NAMALWA (cell line): ENCODE measurements at places on chromosomes 7 and 10.

- no peak for DNase-seq
These were observed 4.8 kb upstream of the ANK3 start for GRCh38 chr10:60394446-60394845.

DNA sequence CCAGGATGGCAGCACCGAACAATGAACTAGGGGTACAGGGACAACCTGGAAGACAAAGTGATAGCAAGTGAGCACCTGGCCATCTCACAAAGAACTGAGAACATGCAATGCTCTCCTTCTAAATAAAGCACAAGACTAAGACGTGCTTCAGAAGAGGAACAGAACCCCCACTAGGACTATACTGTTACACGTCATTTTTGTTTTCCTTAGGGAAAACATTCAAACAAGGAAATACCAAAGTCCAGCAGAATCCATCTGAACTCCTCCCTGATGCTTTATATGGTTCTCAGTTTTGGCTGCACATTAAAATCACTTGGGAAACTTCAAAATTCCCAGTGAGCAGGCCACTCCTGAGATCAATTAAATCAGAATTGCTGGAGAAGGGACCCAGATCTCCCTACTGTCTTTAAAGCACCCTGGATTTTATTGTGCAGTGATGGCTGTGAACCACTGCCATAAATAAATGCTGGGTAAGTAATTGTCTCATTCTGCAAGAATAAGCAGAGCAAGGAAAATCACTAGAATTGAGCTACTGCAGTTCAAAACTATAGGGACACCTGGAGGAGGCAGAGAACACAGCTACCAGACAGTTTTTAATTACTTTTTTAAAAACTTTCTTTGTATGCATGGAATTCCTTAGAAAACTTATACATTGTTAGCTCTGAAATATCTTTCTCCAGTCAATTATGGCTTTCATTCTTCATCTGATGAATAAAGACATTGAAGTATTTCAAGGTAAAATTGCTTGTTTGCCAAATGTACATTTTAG is 866.5 kb upstream of the GHITM start:
- DNase-seq, result peak; percentile 46

GRCh38 chr10:4767033-4767814 is 58.8 kb upstream of the AKR1E2 start:
- DNase-seq, result peak; percentile 35

GRCh38 chr10:24350070-24350921 is 141.4 kb downstream of the KIAA1217 start:
- no peak for DNase-seq

- DNase-seq, result no peak
These were observed 4.8 kb upstream of the ADAP1 start for GRCh38 chr7:959271-959670.

DNA sequence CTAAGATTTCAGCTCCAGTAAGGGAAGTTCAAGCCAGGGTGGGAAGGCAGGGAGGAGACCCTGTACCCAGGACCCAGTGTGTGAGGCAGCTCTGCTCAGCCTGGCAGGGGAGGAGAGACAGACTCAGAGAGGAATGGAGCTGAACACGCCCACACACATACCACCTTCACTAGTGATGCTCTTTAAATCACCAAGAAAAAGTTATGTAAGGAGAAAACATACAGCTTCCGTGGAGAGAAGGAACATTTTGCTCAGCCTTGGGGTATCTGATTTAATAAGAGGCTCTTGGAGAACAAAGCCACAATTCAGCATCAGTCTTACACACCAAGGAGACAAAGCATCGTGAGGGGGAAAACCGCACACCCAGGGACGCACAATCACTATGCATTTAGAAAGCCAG is 62.9 kb downstream of the PRKAG2 start:
- no peak for DNase-seq

DNA sequence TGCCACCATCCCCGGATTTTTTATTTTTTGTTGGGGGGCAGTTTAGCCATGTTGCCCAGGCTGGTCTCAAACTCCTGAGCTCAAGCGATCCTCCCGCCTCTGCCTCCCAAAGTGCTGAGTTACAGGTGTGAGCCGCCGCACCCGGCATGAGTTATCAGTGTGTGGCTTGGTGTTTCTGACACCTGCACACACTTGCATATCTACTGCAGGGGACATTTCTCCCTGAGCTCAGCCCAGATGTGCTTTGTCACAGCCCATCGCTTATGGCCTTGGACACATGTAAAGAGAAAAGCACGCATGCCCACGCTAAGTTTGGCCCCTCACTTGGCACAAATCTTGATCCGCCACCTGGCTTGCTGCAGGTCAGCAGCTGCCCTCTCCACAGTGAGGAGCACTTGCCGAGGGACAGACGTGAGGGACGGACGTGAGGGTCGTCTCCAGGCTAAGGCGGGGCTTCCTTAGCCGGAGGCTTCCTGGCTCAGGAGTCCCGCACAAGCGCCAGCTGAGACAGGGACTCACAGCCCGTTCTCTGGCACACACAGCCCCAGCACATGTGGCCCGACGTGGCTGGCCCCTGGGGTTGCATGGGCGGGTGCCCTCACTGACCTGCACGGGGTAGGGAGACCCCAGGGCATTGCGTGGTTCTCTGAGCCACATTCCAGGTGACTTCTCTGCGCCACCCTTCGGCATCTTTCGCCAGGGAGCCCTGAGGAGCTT is 11.8 kb downstream of the CYP2W1 start:
- peak; percentile 82 for DNase-seq

GRCh38 chr7:159155410-159155809 is 10.7 kb upstream of the VIPR2 start:
- DNase-seq, result no peak

GRCh38 chr7:133530682-133531081 is 277.8 kb downstream of the EXOC4 start:
- no peak for DNase-seq

DNA sequence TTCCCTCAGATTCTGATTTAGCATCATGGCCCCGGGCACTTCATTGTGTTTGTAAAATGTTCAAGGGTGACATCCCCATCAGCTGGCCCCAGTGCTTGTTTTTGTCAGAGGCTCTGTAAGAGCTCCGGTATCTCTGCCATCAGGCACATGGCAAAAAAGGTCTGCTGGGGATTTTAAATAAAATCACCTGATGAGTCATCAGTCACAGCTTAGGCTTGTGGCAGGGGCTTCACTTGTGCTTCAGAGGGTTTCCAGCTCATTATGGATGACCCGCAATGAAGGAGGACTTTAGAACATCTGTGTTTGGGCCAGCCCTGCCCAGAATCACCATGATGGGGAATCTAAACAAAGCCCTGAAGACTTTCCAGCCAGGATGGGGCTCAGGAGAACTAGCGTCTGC is 259.9 kb downstream of the ZEB1 start:
- DNase-seq, result no peak

- DNase-seq, result no peak
These were observed at the start of gene STEAP2 for GRCh38 chr7:90211391-90212148. STEAP2 (plus strand) TSS chr7:90211740; CDS start chr7:90225083, 13,343 bp downstream.

- DNase-seq, result no peak
These were observed 2.7 kb downstream of the EPHB4 start for GRCh38 chr7:100824499-100825214.

- DNase-seq, result no peak
These were observed 5.1 kb upstream of the TBX20 start for GRCh38 chr7:35258868-35259522.

- DNase-seq, result peak; percentile 24
These were observed 7.3 kb upstream of the ZNF777 start for GRCh38 chr7:149468208-149468607.

DNA sequence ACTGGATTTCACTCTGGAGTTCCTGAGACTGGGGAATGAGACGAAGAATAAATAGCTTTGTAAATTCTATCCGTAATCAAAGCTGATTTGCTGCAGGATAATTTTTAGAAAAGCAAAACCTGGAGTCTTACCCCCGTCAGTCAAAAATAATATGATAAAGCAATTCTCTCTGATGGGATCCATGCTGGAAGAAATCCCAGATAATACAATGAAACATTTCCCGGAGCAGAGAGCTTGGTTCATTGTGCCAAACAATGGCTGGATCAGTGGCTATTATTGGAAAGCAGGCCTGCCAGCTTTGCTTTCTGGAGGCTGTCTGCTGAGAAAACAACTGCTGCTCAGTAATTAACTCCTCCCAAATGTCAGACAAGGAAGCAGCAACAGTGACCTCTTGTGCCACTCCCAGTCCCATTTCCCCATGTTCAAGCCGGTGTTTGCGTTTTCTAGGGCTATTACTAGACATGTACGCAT is 609.4 kb upstream of the PCDH15 start:
- DNase-seq, result no peak

DNA sequence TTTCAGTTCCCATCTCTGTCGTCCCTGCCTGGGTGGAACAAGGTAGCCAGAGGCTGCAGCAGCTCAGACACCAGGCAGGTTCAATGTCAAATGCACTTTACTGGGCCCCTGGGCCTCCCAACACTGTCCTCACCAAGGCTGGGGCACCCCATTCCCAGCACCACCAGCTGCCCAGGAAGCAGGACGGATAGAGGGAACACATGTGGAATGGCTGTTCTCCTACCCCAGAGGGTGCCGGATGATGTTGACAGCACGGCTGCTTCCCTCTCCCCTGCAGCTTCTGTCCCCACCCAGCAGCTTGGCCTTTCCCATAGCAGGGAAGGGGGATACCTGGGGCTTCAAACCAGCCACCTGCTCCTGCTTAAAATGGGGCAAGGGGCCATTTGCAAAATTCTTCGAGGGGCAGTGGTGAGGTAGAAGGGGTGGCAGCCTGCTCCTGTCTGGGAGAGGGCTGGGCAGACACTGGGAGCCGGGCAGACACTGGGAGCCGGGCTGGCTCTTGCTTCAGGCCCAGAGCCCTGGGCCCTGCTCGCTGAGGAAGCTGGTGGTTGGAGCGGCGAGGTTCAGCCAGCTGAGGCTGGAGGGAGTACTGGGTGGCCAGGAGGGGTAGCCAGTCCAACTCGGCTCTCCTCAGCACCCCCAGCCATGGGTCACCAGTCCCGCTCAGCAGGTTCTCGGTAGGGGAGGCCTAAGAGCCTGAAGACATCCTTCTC is 9.1 kb downstream of the POLL start:
- no peak for DNase-seq

DNA sequence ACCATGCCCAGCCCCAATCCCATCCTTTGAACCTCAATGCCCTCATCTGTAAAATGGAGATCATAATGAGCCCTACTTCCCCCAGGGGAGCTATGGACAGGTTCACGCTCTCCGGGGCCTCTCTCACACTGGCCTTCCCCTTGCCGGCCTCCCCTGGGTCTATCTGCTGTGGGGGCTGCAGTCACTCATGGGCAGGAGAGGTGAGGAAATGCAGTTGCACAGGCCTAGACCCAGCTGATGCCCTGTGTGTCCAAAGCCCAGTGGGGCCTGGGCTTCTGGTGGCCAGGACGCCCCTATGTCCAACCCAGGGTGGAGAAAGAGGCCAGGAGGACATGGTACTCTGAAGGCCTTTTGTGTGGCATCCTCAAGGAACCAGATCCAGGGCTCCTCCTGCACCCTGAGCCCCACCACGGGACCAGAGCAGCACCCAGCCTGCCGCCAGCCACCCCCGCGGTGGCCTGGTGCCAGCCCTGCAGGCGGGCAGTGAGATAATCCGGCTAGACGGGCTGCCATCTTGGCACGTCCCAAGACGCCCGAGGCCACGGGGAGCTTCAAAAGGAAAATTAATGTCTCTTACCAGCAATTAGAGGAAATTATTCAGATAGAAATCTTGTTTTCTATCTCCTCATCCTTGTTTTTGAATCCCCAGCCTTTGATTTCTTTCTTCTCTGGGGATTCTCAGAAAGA is 39.0 kb downstream of the MYL10 start:
- DNase-seq, result no peak

GRCh38 chr10:130812381-130813148 is 499.0 kb downstream of the TCERG1L start:
- no peak for DNase-seq

GRCh38 chr10:90788968-90789367 is 68.9 kb downstream of the HTR7 start:
- no peak for DNase-seq

GRCh38 chr10:127193125-127193524 is 3.3 kb downstream of the INSYN2A start:
- no peak for DNase-seq

DNA sequence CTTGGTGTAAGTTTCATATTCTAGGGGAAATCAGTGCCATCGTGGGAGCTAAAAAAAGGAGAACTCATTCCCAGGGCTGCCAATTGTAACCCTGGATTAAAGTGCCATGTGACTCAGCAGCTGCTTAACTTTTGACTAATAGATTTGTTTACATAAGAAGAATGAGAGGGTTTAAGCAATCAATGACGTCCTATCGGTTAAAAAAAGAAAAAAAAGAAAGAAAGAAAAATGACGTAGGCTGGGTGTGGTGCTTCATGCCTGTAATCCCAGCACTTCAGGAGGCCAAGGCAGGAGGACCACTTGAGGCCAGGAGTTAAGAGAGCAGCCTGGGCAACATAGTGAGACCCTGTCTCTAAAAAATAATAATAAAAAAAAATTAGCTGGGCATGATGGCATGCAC is 116.2 kb upstream of the AFAP1L2 start:
- no peak for DNase-seq

DNA sequence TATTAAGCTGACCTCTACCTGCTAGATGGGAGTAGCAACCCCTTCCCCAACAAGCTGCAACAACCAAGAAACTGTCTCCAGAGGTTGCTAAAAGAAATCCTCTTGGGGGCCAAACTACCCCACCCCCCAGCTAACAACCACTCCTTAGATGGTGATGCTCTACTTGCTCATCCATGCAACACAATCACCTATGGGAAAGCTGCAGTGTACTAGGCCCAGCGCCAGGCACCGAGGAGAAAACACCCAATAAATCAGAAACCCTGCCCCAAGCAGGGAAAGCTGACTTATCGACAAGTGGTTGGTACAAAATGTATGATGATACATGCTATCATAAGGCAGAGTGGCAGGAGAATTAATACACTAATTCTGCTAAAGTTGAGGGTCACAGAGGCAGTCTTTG is 17.3 kb downstream of the SLC25A13 start:
- DNase-seq, result no peak
